ENCODE measurements at places on chromosomes 12 and 14. TPM values are rescaled to one million over a fixed set of nuclear protein-coding genes. Genes with fewer than 3 reads are reported as not detected.

The PTGER2 gene
- 23.5 TPM for total RNA-seq

The CLMN gene
- total RNA-seq: 6.6 TPM

The LMBR1L gene
- 41.8 TPM for total RNA-seq

The SERPINA9 gene
- total RNA-seq: not detected

The LARP4 gene
- 29.8 TPM for total RNA-seq

The CLEC7A gene
- total RNA-seq: not detected

The SYNDIG1L gene
- not detected for total RNA-seq

The SLC17A8 gene
- total RNA-seq: under 0.01 TPM

The TMEM233 gene
- 4.8 TPM for total RNA-seq

The IFI27L2 gene
- total RNA-seq: 59.2 TPM

The TCL1B gene
- total RNA-seq: not detected

The TMTC1 gene
- 96.2 TPM for total RNA-seq

The FIGNL2 gene
- under 0.01 TPM for total RNA-seq

The NKX2-1 gene
- total RNA-seq: not detected

The CLEC4E gene
- not detected for total RNA-seq

The CLECL1 gene
- not detected for total RNA-seq

The DBX2 gene
- total RNA-seq: under 0.01 TPM

The MSI1 gene
- not detected for total RNA-seq

The CGRRF1 gene
- 10.2 TPM for total RNA-seq

The NAV3 gene
- 66.1 TPM for total RNA-seq

The ING4 gene
- 21.7 TPM for total RNA-seq

The KRT5 gene
- total RNA-seq: 0.20 TPM

Data from subcutaneous preadipocyte (primary cell).